Heart right ventricle (tissue), 16 donors: ENCODE measurements at places on chromosomes 12 and 14. TPM values are rescaled to one million over a fixed set of nuclear protein-coding genes. Genes with fewer than 3 reads are reported as not detected.
A peak's percentile ranks its signal among the peaks of the same experiment; 100 is the strongest.

PLA2G1B gene
- total RNA-seq = not detected

RNASE2 gene
- total RNA-seq = not detected

DNA sequence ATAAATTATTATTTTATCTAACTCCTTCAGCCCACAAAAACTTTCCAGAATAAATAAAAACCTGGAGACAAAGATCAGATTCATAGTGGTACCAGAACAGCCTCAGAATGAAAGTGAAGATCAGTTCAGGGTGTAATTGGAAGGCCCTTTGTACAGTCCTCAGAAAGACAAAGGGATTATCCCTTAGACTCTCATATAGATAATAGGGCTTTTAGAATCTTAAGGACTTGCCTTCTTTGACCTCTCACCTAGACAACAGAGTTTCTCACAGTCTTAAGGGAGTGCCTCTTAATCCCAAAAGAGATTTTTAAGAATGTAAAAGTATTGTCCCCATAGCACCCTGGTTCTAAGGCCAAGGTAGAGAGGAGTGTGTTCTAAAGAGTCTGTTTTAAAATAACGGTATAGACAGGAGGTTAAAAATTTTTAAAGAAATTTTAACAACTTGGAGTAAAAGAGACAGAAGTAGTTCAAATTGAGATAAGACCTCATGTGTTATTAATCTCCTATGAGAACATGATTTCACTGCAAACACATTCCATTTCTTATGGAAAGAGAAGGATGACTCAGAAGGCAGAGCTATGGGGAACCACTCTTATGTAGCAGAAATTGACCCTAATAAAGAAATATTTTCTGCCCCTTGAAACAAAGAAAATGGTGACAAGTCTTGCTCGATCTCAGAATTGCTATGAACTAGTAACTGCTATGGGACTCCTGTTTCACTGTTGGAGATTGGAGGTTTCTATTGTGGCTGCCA lies 24.2 kb upstream of the NOVA1 start:
- no peak for DNase-seq

DUSP16 gene
- total RNA-seq = 17.8 TPM

DNA sequence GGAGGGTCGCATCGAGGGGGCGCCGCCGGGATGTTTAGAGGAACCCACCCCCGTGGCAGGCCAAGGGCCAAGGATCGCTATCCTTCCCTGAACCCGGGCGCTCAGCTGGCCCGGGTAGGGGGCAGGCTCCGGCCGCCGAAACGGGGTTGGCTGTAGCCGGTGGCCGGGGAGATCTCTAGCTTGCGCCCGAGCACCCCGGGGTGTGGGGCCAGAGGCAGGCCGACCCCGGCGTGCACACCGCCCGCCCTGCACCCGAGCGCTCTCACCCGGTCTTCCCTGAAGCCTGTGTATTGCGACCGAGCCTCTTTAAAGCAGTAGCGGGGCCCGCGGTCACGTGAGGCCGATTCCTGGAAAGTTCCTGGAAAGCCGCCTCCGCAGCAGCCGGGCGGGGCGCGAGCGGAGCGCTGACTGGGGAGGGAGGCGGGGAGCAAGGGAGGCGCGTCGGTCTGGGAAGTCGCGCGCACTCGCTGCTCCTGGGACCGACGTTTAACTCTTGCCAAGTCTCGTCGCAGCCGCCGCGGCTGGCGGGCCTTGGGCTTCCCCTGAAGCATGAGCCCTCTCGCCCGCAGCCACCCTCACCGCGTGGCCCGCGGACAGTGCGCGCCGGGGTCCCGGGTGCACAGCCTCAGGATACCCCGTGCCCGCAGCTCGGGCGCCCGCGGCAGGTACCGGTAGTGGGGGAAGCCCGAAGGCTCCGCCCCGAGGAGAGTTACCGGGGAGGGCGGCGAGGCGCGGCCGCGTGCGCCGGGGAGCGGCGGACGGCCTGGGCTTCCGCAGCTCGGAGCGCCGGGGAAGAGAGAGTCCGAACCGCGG lies 1.7 kb upstream of the SOCS2 start:
- peak; percentile 97 for DNase-seq

DNA sequence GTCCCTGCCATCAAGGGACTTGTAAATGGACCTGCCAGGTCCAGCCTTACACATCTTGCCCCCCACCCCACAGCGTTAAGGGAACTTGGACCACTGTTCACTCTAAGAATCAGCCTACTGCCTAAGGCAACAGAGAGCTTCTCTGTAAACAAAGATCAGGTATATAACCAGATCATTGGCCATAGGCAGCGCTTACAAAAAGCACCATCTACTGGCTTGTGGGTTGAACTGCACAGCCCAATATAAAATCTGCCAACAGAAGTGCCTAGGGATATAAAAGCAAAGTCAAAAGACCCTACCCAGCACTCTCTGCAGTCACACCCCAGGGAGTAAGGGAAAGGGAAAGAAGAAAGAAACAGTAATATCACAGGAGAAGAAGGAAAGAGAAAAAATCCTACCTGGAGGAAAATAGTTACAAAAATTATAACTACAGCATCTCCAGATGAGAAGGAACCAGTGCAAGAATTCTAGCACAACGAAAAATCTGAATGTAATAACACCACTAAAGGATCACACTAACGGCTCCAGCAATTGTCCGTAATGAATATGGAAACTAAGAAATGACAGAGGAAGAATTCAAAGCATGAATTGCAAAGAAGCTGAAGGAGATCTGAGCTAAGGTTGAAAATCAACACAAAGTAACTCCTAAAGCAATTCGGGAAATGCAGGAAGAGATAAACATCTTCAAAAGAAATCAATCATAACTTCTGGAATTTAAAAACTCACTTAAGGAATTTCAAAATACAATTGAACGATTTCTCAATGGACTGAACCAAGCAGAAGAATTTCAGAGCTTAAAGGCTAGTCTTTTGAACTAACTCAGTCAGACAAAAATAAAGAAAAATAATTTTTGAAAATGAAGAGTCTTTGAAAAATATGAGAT lies 95.2 kb upstream of the PCED1B start:
- no peak for DNase-seq

NGB gene
- not detected for total RNA-seq

DNA sequence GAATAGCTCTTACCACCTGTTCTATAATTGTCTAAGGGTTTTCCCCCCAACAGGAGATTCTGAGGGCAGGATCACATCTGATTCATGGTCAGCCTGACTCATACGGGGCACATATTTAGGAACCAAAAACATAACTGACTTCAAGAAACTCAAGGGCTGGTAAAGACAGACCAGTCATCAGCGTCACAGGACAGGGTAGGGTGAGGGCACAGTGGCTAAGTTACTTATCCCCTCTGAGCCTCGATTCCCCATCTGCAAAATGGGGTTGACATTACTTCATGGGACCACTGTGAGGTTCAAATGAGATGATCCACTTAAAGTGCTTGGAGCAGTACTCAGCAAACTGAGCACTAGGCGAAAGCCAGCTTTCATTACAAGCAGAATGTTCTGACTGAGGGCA lies 606 bp downstream of the CINP start:
- no peak for DNase-seq

DNA sequence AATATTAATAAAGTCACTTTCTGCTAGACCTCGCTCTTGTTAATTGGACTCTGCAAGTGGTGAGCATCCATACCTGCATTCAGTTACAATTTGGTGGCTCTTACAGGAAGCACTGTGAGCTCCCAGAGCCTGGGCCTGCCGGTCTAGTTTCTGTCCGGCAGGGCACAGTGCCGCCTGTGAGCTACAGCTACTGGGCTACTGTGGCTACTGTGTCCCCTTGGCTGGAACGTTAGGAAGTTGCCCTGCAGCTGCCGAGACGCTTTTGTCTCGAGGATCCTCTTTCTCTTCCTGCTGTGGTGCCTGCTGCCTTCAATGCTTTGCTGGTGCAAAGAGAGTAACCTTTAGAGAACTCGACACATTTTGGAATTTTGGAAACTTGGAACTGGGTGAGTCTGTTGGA lies 44.6 kb upstream of the PTGDR start:
- no peak for DNase-seq

GRCh38 chr14:101090976-101091375 lies 187.5 kb upstream of the RTL1 start:
- no peak for DNase-seq

DNA sequence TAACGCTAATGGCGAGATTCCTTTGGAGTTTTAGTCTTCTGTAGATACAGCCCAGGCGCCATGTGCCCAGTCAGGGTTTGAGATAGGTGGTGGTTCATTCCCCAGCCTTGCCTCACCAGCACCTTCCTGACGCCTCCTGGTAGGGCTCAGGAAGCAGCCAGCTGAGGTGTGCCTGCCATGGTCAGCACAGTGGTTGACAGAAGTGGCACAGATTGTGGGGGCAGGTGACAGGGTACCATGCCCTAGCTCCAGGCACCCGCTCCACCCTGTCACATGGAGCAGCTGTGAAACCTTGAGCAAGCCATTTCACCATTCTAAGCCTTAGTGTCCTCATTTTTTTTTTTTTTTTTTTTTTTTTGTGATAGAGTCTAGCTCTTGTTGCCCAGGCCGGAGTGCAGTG lies 45.6 kb downstream of the EVL start:
- no peak for DNase-seq

FGF6 gene
- total RNA-seq = not detected

- no peak for DNase-seq
Observed at GRCh38 chr14:50910495-50911420, 33.5 kb downstream of the PYGL start.

DNA sequence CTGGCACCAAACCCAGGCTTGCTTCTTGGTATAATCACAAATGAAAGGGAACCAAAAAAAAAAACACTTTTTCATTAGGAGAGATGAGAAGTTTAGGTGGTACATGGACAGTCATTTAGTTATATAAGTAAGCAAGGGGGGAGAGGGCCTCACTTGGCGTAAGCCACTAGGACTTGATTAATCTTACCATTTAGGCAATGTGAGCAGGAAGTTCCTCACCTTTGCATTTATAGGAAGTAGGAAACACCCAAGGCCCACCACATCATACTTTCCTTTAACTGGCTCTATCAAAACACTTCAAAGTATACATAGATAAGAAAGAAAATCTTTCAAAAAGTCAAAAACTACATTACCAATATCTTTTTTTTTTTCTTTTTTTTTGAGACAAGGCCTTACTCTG lies 6.7 kb upstream of the RPS6KA5 start:
- no peak for DNase-seq

PRPH gene
- not detected for total RNA-seq

- DNase-seq = no peak
Observed at GRCh38 chr12:107058190-107058589, 35.2 kb downstream of the CRY1 start.

KRT74 gene
- total RNA-seq = not detected

DNA sequence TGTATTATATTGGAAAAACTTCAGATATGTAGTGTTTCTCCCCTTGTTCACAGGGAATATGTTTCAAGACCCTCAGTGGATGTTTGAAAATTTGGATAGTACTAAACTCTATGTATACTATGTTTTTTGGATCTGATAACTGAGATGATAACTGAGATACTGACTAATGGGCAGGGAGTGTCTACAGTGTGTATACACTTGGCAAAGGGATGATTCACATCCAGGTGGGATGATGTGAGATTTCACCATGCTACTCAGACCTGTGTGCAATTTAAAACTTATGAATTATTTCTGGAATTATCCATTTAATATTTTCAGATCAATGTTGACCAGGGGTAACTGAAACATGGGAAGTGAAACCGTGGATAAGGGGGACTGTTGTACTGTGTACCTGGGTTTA lies 13.8 kb downstream of the RAD51B start:
- DNase-seq = no peak

- no peak for DNase-seq
Observed at GRCh38 chr12:25421651-25422167, 131.4 kb downstream of the LMNTD1 start.

DNA sequence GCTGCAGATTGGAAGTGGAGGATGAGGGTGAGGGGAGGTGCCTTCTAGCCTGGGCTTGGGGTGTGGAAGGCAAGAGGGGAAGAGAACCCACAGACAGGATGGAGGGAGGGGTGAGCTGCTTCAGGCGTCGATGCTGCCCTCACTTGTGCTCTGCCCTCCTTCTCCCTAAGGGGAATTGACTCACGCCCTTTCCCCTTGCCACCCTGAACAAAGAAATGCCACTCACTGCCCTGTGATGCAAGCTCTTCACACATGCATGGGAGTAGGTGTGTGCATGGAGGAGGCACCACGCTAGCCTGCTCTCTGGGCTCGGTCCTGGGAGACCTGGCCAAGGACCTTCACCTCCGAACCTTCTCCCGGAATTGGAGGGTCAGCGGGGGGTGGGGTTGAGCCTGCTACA lies 35.7 kb upstream of the PRMT8 start:
- DNase-seq = no peak

GRCh38 chr12:23236066-23236780 lies 611.3 kb downstream of the ETNK1 start:
- DNase-seq = no peak

DNA sequence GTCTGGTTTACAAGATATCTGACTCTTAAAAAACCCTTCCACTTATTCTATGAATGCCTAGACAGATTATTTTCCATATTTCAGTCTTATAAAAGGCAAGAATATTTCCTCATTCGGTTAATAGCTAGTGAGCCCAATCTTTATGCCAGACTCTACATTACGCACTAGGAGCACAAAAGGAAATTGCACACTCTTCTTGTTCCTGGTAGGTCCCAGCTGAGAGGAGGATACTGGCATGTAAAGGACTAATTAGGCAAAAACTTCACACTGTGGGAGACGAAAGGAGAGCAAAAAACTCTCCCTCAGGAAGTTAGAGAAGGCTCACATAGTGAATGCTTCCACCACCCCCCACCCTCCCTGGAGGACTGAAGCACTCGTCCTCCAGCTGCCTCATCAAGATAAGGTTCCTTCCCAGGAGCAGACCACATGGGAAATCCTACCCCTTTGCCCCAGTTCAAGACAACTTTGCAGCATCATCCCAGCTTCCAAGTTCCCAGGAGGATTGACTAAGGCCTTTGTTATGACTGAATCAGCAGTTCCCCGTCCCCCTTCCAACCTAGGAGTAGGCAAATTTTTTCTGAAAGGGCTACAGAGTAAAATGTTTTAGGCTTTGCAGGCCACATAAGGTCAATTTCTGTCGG lies 14.5 kb downstream of the CAPZA3 start:
- peak; percentile 25 for DNase-seq

RTL1 gene
- total RNA-seq = not detected

DNA sequence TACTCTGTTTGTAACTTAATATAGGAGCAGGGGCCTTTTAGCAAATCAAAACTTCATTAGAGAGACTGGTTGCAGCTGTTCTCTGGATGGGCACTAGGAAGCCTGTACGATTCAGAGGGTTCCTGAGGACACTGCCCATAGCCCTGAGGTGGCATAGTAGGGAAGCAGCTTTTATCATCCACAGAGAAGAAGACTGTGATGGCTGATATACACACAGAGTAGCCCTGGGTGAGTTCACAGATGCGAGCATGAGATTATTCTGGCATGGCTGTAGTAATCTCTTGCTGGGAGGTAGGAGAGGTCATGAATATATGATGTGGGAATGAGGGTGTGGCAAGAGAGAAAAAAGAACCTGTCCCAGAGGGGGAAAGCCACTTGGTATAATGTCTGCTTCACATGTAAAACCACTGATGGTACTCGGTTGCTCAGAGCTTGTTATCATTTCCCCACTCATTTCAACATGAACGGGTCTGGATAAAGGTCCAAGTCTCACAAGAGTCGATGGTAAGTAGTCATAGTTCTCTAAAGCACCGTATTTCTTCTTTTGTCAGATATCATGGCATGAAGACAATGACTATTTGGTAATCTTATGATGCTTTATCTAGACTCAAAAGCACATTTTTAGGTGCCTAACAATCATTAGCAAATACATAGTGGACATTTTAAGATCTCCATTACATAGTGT lies 52.0 kb downstream of the PEBP1 start:
- DNase-seq = no peak
